ENCODE measurements at places on chromosomes 12 and 14.
A peak's percentile ranks its signal among the peaks of the same experiment; 100 is the strongest.

GRCh38 chr14:63470962-63471793 lies 72.0 kb downstream of the PPP2R5E start:
- peak; percentile 56 for DNase-seq

DNA sequence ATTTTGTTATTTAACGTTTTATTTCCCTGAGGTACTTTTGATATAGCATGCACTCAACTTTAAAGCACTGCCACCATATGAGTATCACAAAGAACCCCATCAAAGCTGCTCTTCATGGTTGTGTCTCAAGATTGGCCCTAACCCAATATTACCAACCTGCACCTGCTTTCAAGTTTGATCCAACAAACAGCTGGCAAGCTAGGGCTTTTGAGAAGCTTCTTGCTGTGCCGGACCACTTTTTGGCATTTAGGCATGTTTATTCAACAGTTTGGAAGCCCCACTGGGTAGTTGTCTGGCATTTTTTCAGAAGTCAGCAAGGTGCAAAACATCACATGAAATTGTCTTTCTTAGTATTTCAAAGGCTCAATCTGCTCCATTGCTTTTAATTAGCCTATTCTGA lies 137.2 kb upstream of the PLEKHA5 start:
- DNase-seq, result no peak

DNA sequence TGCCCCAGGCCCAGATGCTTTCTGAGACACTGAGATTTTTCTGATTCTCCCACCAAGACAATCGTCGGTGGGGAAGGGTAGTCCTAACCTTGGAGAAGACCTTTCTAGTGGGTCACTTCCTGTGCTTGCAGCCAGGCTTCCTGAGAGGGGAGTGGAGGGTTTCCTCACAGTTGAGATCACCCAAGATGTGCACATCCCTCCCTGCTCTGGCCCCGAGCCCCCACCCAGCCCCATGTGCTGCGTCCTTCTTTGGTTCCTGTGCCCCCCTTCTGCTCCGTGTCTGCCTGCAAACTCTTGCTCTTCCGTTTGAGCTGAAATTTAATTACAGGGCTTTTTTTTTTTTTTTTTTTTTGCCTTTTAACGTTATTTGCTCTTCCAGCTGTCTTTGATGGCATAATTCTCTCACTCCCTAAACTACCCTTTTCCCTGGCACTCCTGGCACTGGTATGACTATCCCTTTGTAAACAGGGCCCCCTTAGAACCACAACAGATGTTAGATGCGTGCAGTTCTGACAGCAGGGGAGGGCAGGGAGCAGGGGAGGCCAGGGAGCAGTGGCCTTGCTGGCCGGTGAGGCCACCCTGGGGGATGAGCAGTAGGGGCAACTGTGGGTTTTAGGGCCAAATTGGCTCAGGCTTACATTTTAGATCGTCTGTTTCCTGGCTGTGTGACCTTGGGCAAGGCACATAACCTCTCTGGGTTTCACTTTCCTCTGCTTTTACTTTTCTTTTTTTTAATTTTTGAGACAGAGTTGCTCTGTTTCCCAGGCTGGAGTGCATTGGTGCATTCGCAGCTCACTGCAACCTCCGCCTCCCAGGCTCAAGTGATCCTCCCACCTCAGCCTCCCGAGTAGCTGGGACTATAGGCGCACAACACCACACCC lies 144.5 kb downstream of the PHETA1 start:
- no peak for DNase-seq

GRCh38 chr14:71694591-71695530 lies 237.4 kb upstream of the RGS6 start:
- DNase-seq, result no peak

DNA sequence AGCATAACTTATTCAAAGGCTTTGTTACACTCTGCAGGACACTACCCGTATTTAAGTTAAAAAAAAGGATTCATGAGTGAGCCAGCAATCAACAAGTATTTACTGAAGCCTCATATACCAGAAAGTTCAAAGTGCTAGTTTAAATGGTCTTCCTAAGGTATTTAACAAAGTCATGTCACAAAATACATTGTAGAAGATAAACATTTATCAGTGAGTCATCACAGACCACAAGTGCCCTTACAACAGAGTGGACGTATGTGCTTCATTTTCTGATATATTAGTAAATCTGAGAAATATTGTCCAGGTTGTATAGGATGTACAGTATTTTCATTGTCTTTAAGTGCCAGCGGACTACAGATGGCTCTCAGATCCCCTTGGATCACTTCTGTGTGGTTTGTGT lies 24.2 kb downstream of the FLRT2 start:
- no peak for DNase-seq

GRCh38 chr12:120101182-120101581 lies 15.4 kb downstream of the RAB35 start:
- peak; percentile 48 for DNase-seq

DNA sequence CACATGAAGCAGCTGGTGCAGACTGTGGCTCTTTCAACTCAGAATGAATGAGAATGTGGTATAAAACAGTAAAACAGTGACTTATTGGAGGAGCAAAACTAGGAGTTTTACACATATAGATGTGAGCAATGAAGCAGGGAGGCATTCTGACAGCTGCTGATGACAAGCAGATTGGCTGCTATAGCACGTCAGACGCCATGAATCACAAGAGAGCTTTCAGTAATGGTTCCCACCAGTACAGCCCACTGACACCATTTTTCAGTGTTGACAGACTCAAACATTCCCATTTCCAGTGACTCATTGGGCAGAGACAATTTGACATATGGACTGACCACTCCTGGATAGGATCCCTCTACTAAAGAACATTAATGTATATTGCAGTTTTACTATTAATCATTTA lies 24.6 kb upstream of the FSCB start:
- no peak for DNase-seq

GRCh38 chr12:24229031-24229700 lies 279.7 kb upstream of the SOX5 start:
- no peak for DNase-seq

DNA sequence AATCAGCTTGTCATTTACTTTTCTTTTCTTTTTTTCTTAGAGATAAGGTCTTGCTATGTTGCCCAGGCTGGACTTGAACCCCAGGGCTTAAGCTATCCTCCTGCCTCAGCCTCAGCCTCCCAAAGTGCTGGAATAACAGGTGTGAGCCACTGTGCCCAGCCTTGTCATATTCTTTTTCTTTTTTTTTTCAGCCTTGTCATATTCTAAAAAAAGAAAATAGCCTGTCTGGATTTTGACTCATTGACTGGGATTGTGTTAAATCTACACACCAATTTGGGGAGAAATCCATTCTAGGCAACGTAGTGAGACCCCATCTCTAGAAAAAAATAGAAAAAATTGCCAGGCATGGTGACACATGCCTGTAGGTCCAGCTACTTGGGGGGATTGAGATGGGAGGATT lies 24.1 kb downstream of the ATP5MC2 start:
- DNase-seq, result no peak

DNA sequence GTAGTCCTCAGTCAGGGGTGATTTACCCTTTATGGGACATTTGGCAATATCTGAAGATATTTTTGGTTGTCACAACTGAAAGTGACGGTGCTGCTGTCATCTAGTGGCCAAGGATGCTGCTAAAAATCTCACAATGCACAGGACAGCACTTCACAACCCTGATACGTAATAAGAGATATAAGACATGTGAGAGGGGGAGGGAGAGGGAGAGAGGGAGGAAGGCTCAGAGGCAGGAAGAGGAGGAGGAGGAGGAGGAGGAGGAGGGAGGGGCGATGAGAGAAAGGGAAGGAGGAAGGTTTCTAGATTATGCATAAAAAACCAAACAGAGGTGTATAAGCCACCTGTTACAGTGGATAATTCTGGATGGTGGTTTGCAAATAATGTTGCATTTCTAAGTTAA lies 14.3 kb downstream of the MYL2 start:
- peak; percentile 45 for DNase-seq

Measured in GM10248 (cell line).